Cerebellum (tissue), 4 donors: ENCODE measurements at places on chromosomes 16 and 17. TPM values are rescaled to one million over a fixed set of nuclear protein-coding genes. Genes with fewer than 3 reads are reported as not detected.

The KIF18B gene
- total RNA-seq: 2.5 TPM

The HLF gene
- total RNA-seq: 13.5 TPM

The AURKB gene
- total RNA-seq: 15.2 TPM

The ARHGAP27 gene
- total RNA-seq: 4.9 TPM

The ZPBP2 gene
- not detected for total RNA-seq

GRCh38 chr17:48144976-48145798, 37.6 kb downstream of the SNX11 start:
- DNase-seq: no peak

GRCh38 chr16:80369138-80369958, 171.4 kb upstream of the DYNLRB2 start:
- DNase-seq: peak; percentile 75

GRCh38 chr16:27235938-27236245, 32.6 kb downstream of the KDM8 start:
- DNase-seq: no peak

DNA sequence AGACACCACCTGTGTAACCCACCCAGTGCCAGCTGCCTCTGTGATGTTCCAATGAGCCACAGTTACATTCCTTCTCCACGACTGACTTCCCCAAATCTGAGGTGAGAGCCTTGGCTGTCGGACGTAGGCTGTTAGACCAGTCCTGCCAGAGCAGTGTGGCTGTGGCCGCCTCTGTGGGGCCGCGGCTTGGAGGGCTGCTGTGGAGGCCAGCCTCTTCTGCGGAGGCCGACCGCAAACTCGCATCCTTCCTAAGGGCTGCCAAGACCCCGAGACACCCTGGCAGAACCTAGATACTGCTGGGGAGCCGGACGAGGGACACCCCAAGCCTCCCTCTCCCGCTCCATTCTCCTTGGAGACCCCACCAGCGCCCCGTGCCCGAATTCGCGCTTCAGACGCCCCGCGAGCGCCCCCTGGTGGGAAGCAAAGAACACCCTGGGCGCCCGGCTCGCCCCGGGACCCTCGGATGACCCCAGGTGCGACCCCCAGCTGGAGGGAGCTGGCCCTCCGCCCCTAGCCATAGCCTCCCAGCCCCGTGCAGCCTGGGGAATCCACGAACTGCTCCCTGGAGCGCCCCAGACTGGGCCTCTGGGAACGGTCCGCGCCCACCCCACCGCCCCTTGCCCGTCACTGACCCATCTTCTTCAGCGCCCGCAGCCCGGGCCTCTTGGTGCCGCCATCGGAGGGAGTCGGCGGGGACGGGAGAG, 547 bp downstream of the PLCD3 start:
- DNase-seq: peak; percentile 32

DNA sequence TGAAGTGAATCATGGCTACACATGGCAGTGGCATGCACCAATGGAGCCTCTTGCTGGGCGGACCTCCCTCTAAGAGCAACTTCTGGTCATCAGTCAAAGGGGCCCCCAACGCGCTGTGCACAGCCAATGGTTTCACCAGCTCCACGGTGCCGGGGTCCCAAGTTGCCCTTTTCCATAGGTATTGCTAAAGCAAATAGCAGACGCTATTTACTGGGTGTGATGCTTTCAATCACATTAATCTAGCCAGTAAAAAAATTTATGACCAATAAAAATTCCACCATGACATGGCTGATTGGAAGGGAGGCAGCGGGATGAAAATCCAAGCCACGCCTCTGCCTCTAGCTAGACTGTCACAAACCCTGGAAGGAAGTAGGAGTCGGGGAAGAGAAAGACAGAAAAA, 680.3 kb upstream of the SOX9 start:
- DNase-seq: no peak

DNA sequence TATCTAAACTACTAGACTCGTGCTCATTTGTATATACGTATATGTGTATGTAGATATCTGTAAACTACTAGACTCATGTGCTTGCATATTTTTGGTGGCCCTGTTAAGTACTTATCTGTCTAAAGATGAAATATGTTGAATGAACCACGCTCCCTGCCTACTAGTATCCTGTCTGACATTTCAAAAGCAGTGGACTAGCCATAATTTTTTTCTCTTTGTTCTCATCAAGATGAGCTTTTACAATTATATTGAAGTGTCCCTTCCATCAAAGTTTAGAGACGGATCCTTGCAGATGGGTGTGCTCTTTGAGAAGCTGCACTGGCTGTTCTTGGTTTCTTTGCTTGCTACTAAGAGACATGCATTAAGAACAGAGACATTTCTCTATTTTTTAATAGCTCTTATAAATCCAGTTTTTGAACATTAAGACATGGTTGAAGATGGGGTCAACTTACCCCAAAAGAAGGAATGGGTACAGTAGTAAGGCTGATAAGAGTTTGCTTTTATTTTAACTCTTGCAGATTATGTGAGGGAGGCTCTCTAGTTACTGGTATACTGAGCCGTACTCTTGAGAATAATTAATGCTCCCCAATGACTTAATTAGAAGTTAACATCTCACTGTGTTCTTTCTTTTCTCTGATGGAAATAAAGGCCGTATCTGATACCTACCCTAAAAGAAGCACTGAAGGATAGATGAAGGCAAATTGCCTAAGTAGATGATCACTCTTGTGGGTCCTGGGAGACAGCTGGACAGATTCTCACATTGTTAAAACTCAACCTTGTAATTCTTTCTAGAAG, 3.4 kb downstream of the CNTNAP4 start:
- DNase-seq: no peak

DNA sequence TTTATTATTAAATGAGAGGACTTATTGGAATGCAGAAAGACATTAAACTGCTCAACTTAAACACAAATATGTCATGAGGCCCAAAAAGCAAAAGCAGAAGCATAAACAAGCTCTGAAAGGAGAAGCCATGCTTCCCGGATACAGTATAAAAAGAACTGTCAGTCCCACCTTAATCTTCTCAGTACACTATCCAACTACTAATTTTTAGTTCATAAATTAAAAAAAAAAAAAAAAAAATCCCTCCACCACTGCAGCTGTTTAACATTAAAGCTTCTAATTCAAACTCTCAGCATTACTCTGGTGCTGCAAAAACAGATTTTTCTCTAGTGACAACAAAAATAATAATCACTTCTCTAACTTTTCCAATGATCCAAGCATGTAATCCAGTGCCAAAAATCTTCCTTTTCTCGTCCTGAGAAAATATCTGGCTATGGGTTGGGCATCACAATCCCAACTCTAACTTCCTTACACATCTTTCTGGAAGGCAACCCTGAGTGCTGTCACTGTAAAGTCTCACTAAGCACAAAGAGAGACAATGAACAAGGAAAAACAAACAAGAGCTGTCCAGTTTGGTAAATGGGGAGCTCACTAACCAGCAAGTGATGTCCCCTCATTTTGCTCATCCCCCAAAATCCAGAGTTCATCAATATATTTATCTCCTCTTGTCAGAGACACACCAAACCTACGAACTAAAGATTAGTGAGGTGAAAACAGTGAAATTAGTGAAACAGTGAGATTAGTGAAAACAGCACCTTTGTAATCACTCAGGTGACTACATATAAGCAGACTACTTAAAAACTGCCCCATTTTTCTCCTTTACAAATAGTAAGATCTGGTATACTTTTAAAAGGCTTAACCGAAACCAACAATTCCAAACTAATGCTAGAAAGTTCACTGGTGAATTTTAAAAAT, 5.5 kb downstream of the USP32 start:
- no peak for DNase-seq

DNA sequence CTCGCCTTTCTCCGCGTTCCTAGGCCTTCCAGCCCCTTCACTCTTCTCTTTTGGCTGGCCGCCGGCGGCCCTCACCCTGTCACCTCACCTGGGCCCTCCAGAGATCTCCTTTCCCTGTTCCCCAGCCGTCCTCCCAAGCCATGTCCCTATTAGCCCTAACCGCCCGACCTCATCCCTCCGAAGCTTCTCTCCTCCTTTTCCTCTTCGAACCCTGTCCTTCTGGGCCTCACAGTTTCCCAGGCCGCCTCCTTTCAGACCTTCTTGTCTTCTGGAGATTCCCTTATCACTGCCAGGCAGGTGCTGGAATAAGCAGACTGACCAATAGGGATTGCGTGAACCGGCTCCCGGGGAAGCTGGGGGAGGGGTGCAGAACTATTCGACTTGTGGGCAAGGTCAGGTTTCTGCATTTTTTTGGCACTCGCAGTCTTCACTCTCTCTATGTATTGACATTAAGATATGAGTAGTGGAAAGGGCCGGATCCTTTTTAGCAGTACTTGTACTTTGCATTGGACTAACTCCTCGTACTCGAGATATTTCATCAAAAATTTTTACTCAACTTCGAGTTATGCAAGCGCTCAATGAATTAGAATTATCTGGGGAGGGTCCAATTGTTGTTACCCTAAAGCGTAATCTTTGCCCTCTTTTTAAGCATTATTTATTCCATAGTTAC, 690 bp downstream of the RHOT1 start:
- DNase-seq: peak; percentile 46

DNA sequence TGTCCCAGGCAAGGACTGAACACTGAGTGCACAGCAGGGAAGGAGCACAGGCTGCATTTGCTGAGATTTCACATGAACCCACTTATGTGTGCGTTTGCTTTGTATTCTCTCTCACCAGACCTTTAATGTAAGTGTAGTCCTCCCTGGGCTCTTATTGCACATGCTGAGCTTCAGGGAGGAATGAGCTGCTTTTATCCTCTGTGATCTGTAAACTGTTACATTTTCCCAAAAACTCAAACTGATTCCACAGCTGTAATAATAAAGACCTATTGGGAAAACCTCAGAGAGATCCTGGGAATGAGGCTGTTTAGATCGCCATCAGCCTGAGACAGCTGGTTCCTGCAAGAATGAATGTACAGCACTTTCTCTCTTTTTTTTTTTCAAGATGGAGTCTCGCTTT, 53.6 kb upstream of the ADORA2B start:
- DNase-seq: no peak

- peak; percentile 48 for DNase-seq
Measured at GRCh38 chr17:56809106-56809819, 24.5 kb downstream of the C17orf67 start.

GRCh38 chr16:81641395-81642106, 137.5 kb upstream of the PLCG2 start:
- DNase-seq: peak; percentile 34

DNA sequence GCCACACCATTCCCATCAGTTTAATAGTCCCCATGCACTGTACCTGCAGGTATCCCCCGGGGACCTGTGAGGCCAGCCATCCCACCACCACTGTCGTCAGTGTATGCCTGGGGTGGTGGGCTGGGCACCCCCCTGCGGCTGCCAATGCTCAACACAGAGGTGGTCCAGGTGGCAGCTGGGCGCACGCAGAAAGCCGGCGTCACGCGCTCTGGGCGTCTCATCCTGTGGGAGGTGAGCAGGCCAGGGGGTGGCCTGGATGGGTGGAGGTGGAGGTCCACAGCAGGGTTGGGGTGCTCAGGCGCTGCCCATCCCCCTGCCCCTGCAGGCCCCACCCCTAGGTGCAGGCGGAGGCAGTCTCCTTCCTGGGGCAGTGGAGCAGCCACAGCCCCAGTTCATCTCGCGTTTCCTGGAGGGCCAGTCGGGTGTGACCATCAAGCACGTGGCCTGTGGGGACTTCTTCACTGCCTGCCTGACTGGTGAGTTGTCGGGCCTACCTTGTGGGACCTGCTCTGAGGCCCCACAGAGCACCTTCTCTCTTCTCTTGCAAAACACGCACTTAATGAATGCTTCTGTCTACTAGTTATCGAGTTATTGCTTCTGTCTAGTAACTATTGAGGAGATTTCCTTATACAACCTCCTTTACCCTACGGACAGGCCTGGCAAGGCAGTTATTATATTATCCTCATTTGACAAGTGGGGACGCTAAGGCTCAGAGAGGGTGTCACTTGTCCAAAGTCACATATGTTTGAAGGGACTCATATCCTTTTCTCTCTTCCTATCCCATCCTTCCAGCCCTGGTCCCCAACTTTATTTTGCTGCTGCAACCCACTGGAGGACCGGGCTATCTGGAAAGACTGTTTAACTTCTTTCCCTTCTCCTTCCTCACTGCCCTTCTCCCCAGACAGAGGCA, 5.8 kb upstream of the TRAF4 start:
- DNase-seq: no peak

GRCh38 chr17:34920676-34921075, 40.6 kb downstream of the CCT6B start:
- no peak for DNase-seq

DNA sequence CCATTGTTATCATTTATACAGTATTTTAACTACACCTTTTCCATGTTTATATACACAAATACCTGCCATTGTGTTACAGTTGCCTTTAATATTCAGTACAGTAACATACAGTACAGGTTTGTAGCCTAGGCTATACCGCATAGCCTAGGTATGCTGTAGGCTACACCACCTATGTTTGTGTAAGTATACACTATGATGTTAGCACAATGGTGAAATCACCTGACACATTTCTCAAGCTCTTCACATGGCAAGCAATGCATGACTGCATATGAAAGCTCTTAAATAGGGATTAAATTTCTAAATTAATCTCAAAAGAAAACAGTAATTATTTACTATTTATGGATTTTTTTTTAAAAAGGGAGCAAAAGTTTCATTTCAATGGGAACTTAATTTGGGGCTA, 12.0 kb downstream of the LRRC37B start:
- no peak for DNase-seq

- no peak for DNase-seq
Measured at GRCh38 chr16:68646953-68647659, 2.0 kb downstream of the CDH3 start.
